CD4-positive, alpha-beta T cell treated with Interleukin-2 at 100 ng/mL for 4 hours (primary cell): ENCODE measurements at places on chromosomes 13 and 19.

- peak; percentile 73 for DNase-seq
Measured at GRCh38 chr19:14440049-14440448, 6.9 kb downstream of the PKN1 start.

DNA sequence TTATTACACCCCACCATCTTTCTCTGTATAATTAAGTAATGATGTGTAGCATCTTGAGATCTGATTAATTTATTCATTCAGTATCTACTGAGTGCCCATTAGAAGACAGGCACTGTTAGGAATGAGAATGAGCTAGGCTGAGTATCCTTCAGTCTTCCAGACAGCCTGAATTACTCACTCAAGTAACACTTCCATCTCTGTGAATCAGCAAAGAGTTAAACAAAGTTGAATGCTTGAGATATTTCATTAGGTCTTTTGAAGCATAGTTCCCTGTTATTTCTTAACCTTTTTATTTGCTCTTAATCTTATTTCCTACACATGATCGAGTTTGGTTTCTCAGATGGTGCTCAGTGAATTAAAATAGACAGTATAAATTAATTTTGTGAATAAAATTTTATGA, 413.7 kb downstream of the DCT start:
- no peak for DNase-seq

GRCh38 chr19:51786646-51787494, 8.1 kb upstream of the FPR3 start:
- DNase-seq = no peak

DNA sequence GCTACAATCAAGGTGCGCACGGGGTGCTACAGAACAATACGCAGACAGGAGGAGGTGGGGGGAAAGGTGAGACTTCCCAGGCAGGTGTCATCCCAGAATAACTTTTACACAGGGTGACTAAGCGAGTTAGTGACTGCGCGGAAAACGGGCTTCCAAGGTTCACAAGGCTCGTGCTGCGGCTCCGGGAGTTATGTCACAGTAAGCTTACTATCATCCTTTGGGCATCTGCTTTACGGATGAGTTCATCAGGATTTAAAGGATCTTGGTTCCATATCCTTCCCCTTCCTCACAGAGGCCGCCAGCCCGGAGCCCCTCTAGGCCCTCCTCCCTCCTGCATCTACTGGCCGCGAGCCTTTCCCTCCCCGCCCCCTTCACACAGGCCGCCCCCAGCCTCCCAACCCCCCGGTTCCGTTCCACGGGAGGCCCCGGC, 474 bp upstream of the IFT88 start:
- DNase-seq = no peak

- no peak for DNase-seq
Measured at GRCh38 chr13:43431290-43431716, 355.5 kb downstream of the ENOX1 start.

DNA sequence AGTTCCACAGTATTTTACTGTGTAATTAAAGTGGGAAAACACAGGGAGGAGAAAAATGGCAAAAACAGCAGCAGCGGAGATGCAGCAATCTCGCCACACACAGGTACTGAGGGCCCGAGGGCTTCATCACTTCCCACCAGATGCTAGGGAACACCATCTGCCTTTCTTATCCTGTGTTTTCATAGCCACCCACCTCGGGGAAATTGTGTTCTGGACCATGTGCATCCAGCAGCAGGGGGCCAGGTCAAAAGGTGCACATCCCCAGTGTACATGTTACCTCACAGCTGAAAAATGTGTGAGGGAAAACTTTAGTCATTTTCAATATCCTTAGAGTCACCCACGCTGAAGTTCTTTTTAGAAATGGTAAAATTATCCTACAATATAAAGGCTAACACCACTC, 30.2 kb downstream of the PDCD5 start:
- DNase-seq = no peak

GRCh38 chr19:53553156-53553555, 15.2 kb downstream of the ZNF331 start:
- DNase-seq = peak; percentile 3

DNA sequence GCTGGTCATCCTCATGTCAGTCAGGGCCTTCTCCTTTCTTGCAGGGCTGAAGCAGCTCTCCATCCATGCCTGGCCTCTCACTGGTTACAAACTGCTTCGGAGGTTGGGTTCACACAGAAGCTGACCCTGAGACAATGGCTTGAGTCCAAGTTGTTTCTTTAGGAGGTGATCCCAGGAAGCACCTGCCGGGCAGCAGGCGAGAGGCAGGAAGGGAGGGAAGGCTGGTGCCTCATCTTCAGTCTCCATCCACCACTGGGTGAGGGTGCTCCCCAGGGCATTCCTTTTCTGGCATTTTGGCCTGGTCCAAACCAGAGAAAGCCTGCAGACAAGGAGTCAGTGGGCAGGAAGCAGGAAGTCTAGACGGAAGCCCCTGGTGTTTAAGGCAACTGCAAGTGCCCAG, 17.6 kb upstream of the SPATA13 start:
- DNase-seq = no peak

- no peak for DNase-seq
Measured at GRCh38 chr13:100789481-100789880, 114.9 kb upstream of the TMTC4 start.

DNA sequence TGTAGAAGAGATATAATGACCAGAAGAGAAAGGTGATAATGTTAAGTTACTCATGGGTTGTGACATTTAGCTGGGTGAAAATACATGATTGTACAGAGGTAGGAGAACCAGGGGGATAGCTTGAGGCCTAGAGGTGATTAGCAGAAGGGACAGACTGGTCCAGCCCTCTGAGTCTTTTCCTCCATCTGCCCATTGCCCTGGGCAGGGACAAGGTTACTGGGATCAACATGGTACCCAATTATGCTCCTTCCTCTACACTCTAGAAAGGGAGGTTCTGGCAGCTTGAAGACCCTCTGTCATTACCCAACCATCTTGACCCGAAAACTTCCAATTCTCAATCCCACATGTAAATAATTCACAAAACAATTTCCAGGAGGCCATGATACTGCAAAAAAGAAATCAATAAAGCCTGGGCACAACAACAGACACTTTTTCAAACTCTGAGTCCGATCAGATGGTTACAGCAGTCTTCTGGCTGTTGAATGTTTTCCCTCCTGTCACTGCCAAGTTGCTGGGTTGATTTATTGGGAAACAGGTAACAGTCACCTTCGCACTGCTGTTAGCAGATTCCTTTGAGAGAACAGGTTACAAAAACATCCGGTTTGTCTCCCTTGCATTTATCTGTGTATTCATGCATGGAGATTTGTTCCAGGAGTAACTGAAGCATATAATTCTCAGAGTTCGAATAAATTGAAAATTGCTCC, 239.1 kb upstream of the HTR2A start:
- no peak for DNase-seq

- no peak for DNase-seq
Measured at GRCh38 chr19:447816-448560, 12.8 kb downstream of the SHC2 start.

GRCh38 chr13:103410002-103410401, 343.8 kb upstream of the SLC10A2 start:
- DNase-seq = no peak
